MCF 10A (cell line): ENCODE measurements at places on chromosomes 12 and 14. TPM values are rescaled to one million over a fixed set of nuclear protein-coding genes. Genes with fewer than 3 reads are reported as not detected.

GRCh38 chr12:122021822-122022392 lies at the start of gene BCL7A:
Gene BCL7A (plus strand): TSS chr12:122021884. CDS start chr12:122022092, 208 bp downstream.
- DNase-seq: peak; percentile 60

- no peak for DNase-seq
These were observed 368.1 kb upstream of the FOXG1 start for GRCh38 chr14:28398506-28398905.

DNA sequence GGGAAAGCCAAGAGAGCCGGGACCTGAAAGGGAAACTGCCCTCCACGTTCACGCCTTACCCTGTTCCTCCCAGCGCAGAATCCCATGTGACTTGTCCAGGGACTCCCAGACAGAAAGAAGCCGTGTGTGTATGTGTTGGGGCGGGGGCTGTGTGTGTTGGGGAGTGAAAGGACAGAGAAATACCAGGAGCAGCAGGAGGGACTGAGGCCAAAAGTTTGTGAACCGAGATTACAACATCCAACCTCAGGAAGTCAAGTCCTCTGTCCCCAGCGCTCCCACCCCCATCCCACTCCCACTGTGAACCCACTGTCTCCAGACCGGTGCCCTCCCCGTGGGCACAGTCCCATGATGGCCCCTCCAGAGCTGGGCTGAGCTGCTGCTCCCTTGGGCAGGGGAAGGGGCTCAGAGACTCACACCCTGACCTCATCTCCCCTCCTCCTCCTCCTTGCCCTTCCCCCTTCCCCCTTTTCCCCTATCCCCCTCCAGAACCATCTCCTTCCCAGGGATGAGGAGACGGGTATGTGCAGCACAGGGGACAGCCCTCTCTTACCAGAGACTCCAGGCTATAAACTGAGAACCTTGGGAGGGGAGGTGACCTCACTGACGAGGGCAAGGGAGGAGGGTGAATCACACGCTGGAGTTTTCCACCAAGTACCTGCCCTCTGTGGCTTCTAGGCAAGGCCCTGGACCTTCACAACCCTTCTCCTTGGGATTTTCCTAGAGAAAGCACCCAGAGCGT lies at the start of gene SLC6A12:
SLC6A12 (minus strand) TSS at position 155 of the 739 bp plus-strand sequence. CDS start 4,171 bp downstream, outside the sequence.
- peak; percentile 13 for DNase-seq

The C3AR1 gene
- not detected in 2 replicates for total RNA-seq
